ENCODE measurements at places on chromosomes 2 and 18. TPM values are rescaled to one million over a fixed set of nuclear protein-coding genes. Genes with fewer than 3 reads are reported as not detected.

DNA sequence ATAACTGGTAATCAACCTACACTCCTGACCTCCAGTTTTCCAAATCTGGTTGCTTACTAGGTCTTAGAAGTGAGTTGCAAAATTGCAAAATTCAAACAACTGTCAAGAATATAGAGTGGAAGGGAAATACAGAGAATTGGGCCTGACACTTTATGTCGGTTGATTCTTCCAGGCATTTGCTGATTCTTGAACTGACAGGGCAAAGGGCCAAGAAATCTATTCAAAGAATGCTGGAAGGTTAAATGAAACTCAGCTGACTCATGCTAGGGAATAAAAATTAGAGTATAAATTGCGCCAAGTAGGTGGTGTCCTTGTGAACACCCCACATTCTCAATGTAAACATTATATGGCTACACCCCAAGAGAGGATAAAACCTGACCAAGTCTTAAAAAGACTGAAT is 21.5 kb upstream of the ZSCAN30 start:
- H3K4me3 ChIP-seq: no peak overlapping the region
- peaks cover 3% of the 10 kb centered on the region for H3K4me1 ChIP-seq
- DNase-seq: no peak
- no peaks in the 10 kb centered on the region for H3K27me3 ChIP-seq
- peaks cover 13% of the 10 kb centered on the region for H3K36me3 ChIP-seq
- H3K27ac ChIP-seq: no peak overlapping the region

DNA sequence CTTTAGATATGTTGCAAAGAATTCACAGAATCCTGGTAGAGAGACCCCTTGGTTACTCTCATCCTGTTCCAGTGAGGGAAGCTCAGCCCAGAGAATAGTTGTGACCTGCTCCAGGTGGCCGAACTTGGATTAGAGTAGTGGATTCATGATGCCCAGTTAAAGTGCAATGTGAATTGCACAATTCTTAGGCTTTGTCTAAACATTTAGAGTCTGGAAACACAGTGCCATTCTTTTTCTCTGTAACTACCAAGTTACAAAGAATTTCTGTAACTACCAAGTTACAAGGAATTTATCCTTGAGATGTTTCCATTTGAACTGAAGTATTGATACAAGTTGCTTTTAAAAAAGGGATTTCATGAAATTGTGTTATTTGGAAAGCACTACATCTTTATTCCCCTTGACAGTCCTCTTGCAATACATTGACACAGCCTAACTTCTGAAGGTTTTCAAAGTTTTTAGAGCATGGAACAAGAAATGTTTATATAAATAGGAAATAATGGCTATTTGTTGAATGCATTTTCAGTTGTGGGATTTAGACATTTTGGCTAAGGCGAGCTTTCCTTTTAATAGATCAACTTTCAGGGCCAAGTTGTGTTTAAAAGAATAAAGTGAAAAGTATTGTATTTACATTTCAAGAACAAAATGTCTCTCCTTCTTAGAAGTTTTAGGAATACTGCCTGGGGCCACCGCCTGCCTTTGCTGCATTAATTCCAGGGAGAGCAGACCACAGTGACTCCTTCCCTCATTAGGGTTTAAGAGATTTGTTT is 315.0 kb downstream of the LPIN1 start:
- no peaks in the 10 kb centered on the region for H3K36me3 ChIP-seq
- H3K27ac ChIP-seq: no peak overlapping the region
- H3K4me3 ChIP-seq: no peak overlapping the region
- no peak for DNase-seq
- no peaks in the 10 kb centered on the region for H3K27me3 ChIP-seq

DNA sequence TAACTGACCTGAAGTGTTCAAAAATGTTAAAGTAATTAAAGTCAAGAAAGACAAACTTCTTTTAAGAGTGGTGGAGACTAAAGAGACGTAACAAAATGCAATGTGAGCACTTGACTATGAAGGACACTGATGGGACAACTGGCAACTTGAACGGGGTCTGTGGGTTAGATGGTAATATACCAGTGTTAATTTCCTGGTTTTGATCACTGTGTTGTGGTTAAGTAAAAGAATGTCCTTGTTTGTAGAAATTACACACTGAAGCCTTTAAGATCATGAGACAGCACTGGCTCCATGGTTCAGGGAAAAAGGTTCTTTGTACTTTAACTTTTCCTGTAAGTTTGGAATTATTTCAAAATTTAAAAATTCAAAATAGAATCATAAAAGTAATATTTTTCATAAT is 58.2 kb downstream of the REL start:
- no peak overlapping the region for H3K4me3 ChIP-seq
- no peak for DNase-seq
- no peaks in the 10 kb centered on the region for H3K4me1 ChIP-seq
- no peaks in the 10 kb centered on the region for H3K27me3 ChIP-seq
- no peak overlapping the region for H3K27ac ChIP-seq
- H3K36me3 ChIP-seq: no peaks in the 10 kb centered on the region

DNA sequence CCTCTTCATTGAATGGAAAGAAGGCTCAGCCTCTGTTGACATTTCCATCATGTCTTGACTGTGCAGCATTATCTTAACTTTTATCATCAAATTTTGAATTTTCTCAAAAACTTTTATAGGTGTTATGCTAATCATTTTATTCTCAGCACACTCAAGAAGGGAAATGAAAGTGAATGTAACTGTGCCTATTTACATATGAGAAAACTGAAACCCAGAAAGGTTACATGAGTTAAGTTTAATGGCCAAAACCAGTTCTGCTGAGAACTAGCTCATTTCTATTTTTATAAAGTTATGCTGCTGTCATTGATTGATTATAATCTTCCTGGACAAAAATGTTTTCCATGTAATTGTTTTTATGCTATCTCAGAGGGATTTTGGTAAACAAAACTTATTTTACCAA is 618.8 kb upstream of the NRXN1 start:
- H3K4me3 ChIP-seq: no peak overlapping the region
- no peaks in the 10 kb centered on the region for H3K4me1 ChIP-seq
- no peaks in the 10 kb centered on the region for H3K36me3 ChIP-seq
- DNase-seq: no peak

GRCh38 chr2:152823905-152824304 is 105.5 kb downstream of the ARL6IP6 start:
- no peaks in the 10 kb centered on the region for H3K27me3 ChIP-seq
- H3K27ac ChIP-seq: no peak overlapping the region
- peaks cover 35% of the 10 kb centered on the region for H3K4me1 ChIP-seq
- H3K4me3 ChIP-seq: no peak overlapping the region
- no peaks in the 10 kb centered on the region for H3K36me3 ChIP-seq
- no peak for DNase-seq

GRCh38 chr2:16221461-16222010 is 281.2 kb downstream of the MYCN start:
- no peaks in the 10 kb centered on the region for H3K27me3 ChIP-seq
- H3K27ac ChIP-seq: no peak overlapping the region
- H3K4me1 ChIP-seq: no peaks in the 10 kb centered on the region
- no peak for DNase-seq
- H3K36me3 ChIP-seq: no peaks in the 10 kb centered on the region

The PAIP2B gene
- polyA plus RNA-seq: 1.8 TPM

The C2orf72 gene
- polyA plus RNA-seq: 20.4 TPM

The IL36RN gene
- polyA plus RNA-seq: 0.03 TPM

The CCDC148 gene
- polyA plus RNA-seq: not detected

The RETSAT gene
- 112 TPM for polyA plus RNA-seq

The ASIC4 gene
- polyA plus RNA-seq: not detected
